NCI-H2081 treated with DMSO at 0.1 percent for 48 hours (cell line): ENCODE measurements at places on chromosomes 7 and 10.

GRCh38 chr7:125279961-125280360, 350.3 kb upstream of the POT1 start:
- peak; percentile 52 for DNase-seq

GRCh38 chr10:100006243-100006886, 3.4 kb downstream of the DNMBP start:
- DNase-seq, result no peak

- DNase-seq, result no peak
These were observed 11.4 kb downstream of the PWWP2B start for GRCh38 chr10:132408367-132408781.

GRCh38 chr10:123885406-123886170, 6.0 kb downstream of the CPXM2 start:
- DNase-seq, result no peak

GRCh38 chr7:35285799-35286198, 31.9 kb upstream of the TBX20 start:
- DNase-seq, result no peak

DNA sequence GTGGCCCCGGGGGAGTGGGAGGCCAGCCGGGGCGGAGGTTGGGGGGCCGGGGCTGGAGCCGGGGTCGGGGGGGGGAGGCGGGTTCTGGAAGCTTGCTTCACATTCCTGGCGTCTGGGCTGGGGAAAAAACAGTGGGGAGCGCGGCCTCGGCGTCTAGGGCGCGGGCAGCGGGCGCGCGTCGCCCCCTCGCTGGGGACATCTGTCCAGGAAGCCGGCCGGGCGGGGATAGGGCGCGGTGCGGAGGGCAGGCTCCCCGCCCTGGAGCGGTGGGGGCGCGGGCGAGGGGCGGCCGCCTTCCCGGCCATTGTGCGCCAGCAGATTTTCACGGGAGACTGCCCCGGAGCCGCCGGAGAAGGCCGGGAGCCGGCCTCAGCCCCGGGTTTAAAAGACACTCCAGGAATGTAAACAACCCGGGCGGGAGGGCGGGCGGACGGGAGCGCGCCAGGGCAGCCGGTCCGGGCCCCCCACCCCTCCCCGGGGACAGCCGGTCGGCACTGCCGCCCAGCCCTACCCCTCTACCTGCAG, 1.4 kb downstream of the ZMIZ1 start:
- DNase-seq, result no peak

DNA sequence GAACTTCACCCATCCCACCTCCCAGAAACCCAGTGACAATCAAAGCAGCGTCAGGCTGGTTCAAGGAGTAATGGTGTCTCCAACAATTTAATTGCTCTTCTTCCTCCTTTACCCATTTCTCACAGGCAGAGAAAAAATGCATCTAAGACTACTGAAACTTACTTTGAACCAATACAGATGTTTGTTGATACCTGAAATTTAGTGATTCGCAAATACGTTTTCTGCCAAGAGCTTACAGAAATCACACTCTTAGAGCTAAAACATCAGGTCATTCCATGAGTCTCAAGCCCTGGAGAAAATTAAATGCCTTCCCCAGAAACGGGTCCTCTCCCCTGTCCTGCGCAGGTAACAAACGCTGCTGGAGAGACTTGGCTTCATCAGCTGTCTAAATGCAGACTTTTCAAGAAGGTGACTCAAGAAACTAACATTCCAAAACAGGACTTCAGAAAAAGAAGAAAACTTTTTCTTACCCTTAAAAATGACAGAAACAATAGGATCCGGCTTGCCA, 443 bp downstream of the MYOF start:
- DNase-seq, result no peak

- no peak for DNase-seq
These were observed 18.4 kb downstream of the SORBS1 start for GRCh38 chr10:95542761-95543160.

DNA sequence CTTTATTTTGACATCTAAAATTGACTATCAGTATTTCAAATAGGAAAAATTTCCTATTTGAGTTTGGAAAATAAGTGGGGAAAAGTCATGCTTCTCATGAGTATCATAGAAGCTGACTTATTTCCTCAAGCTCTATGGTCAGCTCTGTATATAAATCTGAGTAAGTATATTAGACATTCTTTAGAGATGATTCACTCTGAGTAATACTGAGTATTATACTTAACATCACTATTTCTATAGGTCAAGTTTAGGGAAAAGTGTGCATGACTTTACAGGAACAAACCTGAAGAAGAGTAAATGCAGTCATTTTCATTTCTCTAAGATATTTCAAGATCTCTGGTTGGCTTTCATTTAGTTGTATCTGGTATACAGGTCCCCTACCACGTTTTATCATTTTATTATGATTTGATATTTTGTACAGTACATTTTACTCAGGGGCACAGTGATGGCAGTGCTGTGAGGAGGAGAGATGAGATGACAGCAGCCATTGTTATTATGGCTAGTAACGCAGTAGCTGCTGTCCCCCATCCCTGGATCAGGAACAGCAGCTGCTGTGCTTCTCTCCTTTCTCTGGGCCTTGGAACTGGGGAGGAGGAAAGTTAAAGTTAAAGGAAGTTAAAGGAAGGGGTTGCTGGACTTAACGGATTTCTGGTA, 15.2 kb downstream of the SND1 start:
- DNase-seq, result no peak

DNA sequence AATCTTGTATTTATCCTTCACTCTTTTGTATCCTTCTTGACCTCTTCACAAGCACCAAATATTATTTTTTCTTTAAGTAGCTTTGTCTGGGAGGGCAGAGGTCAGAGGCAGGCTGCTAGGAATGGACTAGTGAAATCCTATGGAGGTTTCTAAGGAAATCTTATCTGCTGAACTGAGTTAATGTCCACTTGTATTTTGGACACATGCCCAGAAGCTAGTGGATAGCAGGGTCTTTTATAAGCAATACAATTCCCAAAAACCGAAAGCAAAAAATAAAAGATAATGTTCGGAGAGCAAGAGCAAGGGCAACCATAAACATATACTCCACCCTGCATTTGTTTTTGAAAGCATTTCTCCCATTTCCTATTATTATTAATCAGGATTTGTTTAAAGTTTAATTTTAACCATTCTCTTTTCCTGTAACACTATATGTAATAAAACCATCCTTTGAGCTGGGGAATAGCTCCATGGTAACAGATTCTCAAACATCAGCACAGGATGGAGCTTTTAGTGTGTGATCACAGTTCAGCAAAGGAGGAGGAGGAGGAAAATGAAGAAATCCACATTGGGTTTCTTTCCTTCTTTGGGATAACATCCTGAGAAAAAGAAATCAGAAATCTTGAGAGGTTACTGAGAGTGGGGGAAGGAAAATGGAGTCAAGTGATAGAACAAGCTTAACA, 328.2 kb upstream of the LRRN3 start:
- DNase-seq, result no peak

GRCh38 chr7:11524476-11525397, 307.3 kb downstream of the THSD7A start:
- DNase-seq, result no peak

- no peak for DNase-seq
These were observed 11.5 kb downstream of the NUDT5 start for GRCh38 chr10:12184165-12184564.

DNA sequence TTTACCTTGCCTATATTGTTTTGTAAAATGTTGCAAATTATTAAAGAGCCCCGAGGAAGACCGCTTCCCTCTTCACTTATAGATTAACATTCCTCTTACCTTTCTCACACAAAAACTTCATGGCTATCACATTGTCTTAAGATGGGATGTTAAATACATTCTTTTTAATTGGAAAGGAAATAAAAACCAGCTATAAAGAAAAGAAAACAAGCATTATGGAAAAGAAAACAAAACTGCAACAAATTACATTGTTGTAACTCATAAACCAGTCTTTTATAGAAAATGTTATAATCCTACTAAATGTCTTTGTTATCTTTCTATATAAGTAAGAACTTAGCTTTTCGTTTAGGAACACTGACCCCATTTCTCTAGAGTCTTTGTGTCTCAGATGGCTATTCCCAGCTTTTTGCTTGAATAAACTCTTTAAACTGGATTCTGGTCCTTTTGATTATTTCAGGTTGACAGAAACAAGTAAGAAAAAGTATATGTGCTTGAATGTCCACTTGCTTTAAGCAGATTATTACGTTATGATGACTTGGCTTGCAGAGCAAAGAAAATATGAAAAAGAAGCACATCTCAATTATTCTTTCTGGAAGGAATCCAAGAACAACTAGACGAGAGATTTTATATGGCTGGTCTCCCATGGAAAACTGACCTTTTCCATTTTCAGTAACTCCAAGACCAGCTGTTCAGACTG, 128.2 kb downstream of the AKR1D1 start:
- no peak for DNase-seq

- no peak for DNase-seq
These were observed 515.8 kb downstream of the TYW1 start for GRCh38 chr7:67512481-67512880.

GRCh38 chr10:86757113-86757972, 924 bp downstream of the BMPR1A start:
- no peak for DNase-seq

GRCh38 chr7:124799448-124799847, 33.9 kb upstream of the GPR37 start:
- DNase-seq, result no peak

GRCh38 chr7:37495574-37496184, 47.0 kb upstream of the ELMO1 start:
- DNase-seq, result no peak

DNA sequence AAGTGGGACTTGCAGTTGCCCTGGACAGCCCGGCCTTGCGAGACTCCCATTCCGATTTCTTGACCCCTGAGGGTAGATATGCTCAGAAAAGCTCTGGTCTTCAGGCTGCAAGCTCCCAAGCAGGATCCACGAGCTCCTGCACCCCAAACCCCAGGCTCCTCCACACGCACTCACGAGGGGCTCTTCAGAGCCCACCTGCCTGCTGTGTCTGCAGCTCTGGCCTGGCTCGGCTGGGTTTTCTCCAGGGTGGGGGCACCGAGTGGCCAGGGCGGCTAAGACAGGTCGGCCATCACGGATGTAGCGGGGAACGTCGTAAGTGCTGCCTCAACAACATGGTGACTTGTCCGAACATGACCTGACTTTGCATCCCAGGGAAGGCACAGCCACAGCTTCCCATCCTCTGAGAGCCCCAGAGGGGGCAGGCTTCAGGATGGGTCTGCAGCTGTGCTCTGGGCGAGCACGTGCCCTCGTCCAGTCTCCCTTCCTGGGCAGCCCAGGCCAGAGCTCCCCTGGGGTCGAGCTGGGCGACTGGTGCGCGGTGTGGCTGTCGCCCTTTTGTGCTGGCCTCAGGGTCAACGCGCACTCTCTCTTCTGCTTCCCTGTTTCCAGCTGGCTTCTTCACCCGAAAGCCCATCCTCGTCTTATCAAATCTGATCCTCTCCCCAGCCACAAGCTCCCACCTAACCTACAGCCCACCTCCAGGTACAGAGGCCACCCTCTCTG, 415.3 kb downstream of the DNAJB6 start:
- DNase-seq, result no peak

GRCh38 chr10:95444792-95445191, 116.4 kb downstream of the SORBS1 start:
- no peak for DNase-seq

DNA sequence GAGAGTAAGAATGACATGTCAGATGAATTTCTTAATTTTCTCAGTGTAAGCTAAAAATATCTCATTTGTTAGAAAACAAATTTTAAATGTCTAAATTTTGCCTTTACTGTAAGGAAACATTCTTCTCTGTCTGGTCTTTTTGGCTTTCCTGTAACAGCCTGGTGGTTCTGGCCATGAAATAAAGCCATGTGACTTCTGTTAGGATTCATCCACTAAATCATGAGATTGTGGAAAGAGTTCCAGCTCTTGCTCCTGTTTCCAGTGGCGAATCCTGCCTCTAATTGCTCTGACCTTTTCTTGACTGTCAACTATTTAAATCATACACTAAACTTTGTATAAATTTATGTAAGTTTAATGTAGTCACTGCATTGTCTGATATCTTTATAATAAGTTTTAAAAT, 398.5 kb upstream of the AKR1E2 start:
- DNase-seq, result no peak

DNA sequence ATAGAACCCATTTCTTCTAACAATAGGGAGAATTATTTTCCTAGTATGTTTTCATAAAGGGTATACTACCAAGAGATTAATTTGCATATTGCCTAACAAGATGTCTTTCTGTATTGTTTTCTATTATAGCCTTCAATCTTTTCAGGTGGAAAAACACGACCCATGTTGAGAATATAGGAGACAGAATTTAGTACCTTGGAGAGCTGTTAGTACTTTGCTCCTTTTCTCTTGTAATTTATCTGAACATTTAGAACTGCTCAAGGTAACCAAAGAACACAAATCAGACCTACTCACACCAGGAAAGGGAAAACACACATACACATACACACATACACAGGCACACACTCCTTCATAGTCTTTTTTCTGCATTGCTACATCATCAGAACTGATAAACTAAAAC, 7.8 kb upstream of the TRDMT1 start:
- DNase-seq, result no peak

DNA sequence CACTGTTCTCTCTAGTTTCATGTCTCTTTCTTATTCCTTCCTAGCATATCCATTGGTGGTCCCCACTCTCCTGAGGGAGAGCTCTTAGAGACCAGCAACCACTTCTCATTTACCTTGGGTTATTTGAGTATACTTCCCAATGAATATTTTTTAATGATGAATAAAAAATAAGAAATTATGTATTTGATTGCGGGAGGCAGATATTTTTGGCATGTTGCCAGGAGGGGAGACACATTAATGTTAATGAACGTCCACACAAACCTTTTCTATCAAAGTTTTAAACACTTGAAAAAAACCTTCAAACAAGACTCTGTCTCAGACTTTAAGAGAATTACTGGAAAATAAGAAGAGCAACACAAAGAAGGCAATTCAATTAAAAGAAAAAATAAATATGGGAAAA, 260.6 kb upstream of the MAGI2 start:
- DNase-seq, result no peak

DNA sequence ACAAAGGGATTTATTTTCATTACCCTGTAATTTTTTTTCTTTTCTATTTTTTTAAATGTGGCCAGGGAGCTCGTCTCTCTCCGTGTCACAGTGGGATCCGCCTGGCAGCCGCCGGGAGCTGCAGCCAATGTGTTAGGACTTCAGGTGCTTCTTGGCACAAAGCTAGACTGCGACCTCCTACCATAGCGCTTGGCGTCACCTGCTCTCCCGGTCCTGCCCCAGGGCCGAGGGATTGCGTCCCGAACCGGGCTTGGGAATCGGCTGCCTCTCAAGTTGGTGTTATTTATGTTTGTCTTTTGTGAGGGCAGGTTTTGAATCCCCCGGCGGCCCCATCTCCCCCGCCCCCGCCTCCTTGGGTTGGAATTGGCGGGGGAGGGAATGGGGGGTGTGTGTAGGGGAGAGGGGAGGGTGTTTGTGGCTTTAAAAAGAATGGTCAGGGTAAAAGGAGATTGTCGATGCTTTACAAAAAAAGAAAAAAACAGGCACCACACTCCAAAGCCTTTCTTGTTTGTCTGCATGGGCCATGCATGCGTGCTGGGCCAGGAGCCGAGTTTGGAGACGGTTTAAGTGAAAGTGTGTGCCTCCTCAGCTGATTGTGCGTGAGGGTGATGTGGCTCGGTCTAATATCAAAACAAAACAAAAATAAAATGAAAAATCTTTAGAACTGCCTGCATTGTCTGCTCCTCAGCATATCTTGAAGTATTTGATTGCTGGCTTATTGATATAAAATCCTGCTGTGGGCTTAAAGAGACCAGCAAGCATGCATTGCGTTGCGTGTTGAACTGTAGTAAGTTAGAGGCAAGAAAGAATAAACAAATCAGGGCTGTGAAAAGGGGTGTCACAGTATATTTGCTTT, 1.2 kb downstream of the PPP1R9A start:
- peak; percentile 50 for DNase-seq
